ENCODE measurements at places on chromosomes 7 and 10.

GRCh38 chr10:74624501-74624900, 201.9 kb upstream of the KAT6B start:
- DNase-seq, result no peak

GRCh38 chr7:51023547-51023946, 240.9 kb upstream of the GRB10 start:
- no peak for DNase-seq

- no peak for DNase-seq
Measured at GRCh38 chr7:116610210-116610609, 61.8 kb upstream of the MET start.

DNA sequence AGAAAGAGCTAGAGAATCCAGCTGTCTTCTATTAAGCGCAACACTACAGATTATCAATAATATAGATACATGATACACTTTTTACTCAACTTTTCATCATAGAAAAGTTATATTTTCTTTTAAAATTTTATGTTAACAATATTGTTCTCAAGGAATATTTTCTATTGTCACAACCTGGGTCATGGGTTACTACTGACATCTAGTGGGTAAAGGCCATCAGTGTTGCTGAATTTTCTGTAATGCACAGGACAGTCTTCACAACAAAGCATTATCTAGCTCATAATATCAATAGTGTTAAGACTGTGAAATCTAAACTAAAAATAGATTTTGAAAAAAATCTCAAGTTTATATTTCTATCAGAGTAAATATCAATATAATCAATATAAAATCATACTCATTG, 209.8 kb downstream of the ZNF33B start:
- DNase-seq, result no peak

GRCh38 chr10:100209303-100209702, 20.1 kb downstream of the CHUK start:
- no peak for DNase-seq

DNA sequence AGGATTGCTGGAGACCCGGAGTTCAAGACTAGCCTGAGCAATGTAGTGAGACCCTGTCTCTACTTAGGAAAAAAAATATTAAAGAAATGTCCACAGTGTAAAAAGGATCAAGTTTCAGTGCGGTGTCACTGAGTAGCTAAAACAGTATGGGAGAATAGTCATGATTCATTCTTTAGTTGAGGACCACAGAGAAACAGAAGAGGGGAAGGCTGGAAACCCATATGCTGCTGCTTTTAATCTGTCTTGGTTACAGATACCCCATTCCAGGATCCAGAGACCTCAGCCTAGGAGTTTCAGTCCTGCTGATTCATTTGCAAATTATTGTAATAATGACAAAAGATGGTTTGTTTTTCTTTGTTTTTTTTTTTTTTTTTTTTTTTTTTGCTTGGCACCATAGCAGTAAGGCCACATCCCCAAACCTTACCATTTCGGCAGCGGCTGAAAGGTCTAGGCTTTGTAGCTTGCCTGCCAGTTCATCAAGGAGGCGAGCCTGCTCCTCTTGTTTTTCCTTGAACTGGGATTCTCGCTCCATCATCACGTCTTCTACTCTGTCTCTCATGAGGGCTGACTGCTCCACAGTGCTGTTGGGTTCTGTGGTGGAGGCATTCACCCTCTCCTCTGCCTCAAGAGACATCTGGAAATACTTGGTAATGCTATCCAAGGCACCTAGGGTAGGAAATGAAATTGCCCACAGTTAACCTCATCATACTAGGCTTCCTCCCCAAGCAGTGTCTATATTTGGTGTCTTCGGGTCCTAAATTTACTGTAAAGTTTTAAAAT, 44.2 kb downstream of the DLD start:
- DNase-seq, result no peak

DNA sequence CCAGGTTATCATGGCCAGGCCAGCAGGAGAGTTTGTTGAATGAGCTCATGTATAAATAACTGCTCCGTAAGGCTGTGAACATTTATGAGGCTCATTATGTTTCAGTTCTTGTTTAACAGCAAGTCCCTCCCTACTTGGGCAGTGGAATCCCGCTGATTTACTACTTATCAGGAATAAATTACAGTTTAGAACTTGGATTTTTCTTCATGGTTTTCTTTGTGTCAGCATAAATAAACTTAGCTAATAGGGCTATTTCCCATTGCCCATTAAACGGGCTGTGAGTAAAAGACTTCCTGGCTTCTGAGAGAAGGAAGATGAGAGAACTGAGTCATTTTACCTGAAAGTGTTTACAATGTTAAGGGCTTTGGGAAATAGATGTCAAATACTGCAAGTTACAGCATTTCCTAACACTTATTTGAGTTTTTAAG, 701.6 kb upstream of the ANKRD30A start:
- no peak for DNase-seq

- DNase-seq, result no peak
Measured at GRCh38 chr7:155377838-155378579, 79.9 kb upstream of the EN2 start.

- DNase-seq, result no peak
Measured at GRCh38 chr7:124924906-124925305, 4.7 kb downstream of the POT1 start.

GRCh38 chr7:39051707-39052106, 74.0 kb downstream of the POU6F2 start:
- DNase-seq, result no peak

DNA sequence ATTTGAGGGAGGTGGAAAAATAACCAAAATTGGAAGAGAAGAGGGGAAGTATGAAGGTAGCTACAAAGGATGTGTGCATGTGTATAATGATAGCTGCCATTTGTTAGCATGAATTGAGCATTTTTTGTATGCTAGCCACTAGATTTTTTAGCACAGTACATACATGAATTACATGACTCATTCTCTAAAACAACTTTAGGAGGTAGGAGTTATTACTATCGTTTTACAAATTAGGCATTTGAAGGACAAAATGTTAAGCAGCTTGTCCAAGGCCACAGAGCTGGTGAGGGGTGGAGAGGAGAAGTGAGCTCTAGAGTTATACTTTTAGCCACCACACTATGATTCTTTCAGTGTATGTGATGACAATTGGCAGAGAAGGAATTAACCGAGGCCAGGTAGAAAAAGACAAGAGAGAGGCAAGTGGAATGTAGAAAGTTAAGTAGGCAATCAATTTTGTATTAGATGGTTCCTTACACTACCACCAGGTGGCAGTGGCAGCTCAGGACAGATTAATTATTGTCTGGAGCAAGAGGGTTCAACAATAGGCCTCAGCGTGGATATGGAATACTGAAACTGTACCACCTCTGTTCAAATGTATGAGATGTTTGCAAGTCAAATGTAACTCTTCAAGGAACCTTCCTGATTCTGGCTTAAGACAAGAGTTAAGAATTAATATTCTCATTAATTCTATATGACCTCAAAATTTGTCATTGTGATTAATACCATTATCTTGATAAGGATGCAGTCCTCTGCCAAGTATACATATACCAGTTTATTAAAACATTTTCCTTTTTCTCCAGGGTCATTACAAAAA, 128.0 kb downstream of the MBL2 start:
- no peak for DNase-seq

DNA sequence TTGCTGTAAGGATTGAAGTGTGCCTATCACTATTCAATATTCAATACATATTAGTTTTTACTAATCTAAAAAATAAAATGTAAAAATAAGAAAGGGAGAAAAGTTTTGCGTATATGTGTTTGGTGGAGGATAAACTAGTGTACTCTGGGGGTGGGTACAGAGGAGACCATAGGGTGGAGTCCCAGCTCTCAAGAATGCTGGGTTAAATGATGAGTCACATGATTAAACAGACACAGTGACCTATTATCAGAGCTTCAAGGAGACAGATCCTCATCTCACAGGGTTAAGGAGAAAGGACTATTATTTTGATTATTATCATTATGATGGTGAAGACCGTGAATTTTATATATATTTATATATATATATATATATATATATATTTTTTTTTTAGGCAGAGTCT, 77.5 kb downstream of the AFAP1L2 start:
- DNase-seq, result no peak

- DNase-seq, result no peak
Measured at GRCh38 chr7:6092953-6093354, 61.8 kb downstream of the ANKRD61 start.

DNA sequence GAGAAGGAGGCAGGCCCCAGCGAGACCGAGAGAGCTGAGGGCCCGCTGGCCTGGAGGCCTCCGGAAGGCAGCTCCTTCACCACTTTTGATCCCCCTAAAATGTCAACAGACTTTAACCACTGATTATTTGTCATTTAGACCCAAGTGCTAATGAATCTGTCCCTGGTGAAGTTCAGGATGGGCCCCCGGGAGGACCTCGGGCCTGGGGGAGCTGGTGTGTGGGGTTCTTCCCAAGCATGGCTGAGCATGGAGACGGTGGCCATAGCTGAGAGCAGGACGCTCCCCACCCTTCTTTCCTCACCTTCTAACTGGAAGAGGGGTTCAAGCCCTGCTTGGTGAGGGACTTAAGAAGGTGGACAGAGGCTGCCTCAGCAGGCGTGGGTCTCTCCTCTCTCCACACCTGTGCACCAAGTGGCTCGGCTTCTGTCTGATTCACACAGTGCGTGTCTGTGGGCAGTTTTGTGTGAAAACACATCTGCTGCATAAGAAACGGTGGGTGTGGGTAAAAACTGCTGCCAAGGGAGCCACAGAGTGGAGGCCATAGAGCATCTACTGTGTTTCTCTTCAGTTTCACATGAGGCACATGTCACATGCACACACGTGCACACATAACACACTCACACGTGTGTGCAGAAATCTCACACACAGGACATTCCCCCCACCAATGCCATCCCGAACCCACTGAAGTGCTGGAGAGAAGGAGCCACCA, 53.5 kb upstream of the VIPR2 start:
- DNase-seq, result no peak

GRCh38 chr7:39507866-39508551, 58.2 kb upstream of the YAE1 start:
- DNase-seq, result no peak

DNA sequence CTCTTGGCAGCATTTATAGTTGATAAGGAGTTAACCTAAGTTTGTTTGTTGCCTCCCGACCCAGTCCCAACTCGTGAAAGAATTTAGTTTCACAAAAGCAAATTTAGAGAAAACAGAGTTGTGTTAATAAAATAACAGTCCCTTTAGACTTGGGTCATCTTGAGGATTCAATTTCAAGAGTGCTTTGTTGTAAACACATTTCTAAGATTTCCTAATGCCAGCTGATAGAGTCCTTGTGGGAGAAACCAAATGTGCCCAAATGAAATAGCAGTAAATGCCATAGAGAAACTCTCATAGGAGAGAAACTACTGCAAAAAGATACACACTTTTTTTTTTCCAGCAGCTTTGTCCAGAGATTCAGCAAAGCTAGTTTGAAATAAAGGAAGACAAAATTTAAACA, 211.3 kb upstream of the BMPER start:
- DNase-seq, result no peak

DNA sequence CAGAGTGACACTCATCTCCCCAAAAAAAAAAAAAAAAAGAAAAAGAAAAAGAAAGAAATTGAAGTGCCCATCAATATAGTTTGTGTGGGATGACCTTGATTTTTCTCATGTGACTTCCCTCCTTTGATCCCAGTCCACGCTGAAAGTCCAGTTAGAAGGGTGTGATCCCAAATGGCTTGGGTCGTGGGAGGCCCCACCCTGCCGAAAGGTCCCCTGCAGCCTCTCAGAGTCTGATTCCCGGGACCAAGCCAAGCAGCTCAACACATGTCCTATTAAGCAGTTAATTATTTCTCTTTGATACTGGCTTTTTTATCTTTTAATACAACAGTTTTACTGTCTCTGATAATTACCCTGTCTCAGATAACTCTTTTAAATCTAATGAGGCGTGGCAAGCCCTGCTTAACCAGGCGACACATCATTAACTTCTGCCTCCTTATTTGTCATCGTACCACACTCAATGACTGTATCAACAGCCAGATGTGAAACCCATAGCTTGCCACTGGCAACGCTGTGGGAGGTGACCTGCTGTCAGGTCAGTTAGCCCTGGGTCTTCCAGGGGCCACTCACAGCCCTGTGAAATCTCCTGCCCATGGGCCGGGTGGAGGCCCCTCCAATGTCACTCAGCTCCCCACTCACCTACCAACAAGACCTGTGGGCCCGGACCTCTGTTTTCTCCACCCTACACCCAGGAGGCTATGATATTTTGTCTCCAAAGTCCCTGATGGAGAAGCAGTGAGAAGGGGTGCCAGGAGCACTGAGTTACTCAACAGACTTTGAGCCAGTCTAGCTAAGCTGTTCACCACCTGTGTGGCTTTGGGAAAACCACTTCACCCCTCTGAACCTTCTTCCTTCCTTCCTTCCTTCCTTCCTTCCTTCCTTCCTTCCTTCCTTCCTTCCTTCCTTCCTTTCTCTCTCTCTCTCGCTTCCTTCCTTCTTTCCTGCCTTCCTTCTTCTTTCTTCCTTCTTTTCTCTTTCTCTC, 110.0 kb upstream of the SFMBT2 start:
- DNase-seq, result no peak

DNA sequence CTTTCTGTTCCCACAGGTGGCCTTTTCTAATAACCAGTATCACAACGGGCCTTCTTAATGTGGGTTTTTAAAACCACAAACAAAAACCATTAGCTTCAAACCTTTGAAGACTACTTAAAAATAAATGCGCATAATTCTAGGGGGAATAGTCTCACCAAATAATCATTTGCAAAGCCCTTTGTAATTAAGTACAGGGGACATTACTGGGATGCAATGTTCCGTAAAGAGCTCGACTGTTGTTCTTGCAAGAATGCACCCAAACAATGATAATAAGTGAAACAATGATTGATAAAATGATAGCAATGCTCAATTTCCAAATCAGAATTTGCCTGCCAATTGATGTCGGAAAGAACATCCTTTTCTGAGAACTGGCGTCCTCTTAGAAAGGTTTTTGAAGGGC, 589.1 kb upstream of the ADARB2 start:
- DNase-seq, result no peak

DNA sequence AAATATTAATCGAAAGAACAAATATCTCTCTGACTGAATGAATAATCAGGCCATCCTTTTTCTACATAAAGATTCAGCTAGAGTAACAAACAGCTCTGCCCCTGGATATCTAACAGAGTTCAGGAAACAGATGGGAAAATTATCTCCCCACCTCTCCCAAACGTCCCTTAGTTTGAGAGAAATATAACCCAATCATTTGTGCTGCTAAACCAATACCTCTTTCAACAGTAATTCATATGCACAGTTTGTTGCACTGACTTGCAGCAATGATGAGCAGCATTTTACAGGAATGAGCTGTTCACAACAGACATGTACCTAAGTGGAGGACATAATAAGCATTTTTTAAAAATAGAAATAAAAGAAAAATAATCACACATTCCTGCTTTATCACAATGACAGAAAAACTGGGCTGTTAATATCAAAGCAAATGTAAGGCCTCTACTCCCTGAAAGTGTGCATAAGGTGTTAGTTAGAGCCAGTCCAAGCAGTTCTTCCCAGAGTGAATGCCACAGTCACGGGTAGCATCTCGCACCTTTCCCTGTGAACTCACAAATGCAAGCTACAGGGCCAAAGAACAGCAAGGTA, 2.3 kb downstream of the CREB3L2 start:
- DNase-seq, result no peak

- DNase-seq, result no peak
Measured at GRCh38 chr10:98569853-98570252, 123.1 kb upstream of the HPS1 start.

GRCh38 chr10:48296576-48297098, 9.8 kb upstream of the MAPK8 start:
- no peak for DNase-seq

GRCh38 chr7:93715234-93715633, 140.7 kb upstream of the CALCR start:
- peak; percentile 13 for DNase-seq

GRCh38 chr7:145729691-145730090, 386.9 kb upstream of the CNTNAP2 start:
- no peak for DNase-seq

- DNase-seq, result no peak
Measured at GRCh38 chr7:315516-316265, 25.7 kb downstream of the FOXL3 start.

- no peak for DNase-seq
Measured at GRCh38 chr10:42638821-42639270, 476 bp upstream of the ZNF33B start.
